Right ventricle myocardium superior (tissue), 1 donor: ENCODE measurements at places on chromosomes 6 and 20.

DNA sequence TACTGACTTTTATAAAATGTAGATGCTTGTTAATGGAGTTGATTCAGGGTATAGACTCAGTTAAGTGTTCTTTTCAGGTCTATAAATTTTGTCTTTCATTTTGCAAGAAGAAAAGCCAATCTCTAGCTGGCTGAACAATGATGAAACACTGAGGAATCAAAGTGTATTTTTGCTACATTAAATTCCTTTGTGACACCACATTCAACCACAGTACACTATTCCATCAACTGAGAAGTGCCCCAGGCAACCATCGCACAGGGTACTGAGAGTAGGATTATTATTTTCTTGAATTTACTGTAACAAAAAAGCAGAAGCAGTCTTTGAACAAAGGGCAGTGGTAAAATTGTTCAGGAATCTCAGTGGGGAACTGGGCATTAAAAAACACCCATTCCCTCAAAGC is 83.6 kb downstream of the PREP start:
- no peak for DNase-seq

DNA sequence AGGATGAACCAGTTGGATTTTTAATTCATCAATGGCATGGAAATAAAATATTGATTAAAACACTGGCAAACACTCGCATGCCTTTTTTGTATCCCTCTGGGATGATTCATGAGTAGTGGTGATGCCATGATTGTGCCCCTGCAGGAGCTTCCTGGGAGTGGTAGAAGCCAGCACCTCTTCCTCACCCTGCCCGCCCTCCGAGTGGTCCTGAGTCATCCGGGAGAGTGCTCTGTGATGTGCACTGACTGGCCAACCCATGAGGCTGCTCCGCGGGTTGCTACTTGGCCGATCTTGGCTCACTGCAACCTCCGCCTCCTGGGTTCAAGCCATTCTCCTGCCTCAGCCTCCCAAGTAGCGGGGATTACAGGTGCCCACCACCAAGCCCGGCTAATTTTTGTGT is 27.4 kb downstream of the GJA10 start:
- no peak for DNase-seq

DNA sequence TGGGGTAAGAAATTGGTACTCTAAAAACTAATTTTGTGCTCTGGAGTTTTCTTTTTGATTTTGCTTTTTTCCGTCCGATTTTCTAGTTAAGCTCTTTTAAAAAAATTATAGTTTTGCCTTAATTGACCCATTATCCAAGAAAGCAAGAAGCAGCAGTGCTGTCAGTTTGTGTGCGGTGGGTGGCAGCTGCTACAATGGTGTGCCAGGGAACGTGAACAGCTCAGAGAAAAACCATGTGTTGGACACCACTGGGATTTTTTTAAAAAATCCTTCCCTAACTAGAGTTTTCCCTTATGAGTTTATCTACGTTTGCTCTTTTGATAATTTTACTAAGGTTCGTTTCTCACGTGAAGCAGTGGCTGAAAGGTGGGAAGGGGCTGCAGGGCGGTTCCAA is 8.0 kb downstream of the MAP3K5 start:
- no peak for DNase-seq

GRCh38 chr20:18279242-18279641 is 9.1 kb upstream of the ZNF133 start:
- DNase-seq = no peak

- DNase-seq = no peak
These were observed 42.4 kb upstream of the MLN start for GRCh38 chr6:33846226-33846625.

- DNase-seq = no peak
These were observed 27.6 kb upstream of the PI16 start for GRCh38 chr6:36926708-36927513.

GRCh38 chr20:21344206-21344900 is 41.2 kb downstream of the XRN2 start:
- no peak for DNase-seq

GRCh38 chr6:378958-379409 is 12.6 kb upstream of the IRF4 start:
- no peak for DNase-seq

- no peak for DNase-seq
These were observed 137.8 kb downstream of the SOD2 start for GRCh38 chr6:159555082-159555875.

DNA sequence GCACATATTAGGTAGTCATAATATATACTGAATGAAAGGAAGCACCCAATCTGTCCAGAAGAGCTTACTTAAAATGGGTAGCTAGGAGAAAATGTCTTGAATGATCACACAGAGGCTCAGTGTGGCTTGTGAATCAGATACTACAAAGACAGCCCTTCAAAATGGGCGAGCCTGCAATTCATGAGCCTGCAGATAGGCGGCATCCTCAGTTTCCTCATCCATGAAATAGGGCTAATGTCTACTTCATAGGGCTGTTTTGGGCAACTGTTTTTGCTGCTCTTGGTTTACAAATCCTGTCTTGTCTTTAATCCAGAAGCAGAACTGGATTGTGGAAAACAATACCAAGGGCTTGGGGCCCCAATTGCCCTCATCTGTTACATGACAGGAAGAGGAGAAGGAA is 129.3 kb upstream of the KCNK16 start:
- DNase-seq = no peak

- DNase-seq = no peak
These were observed 16.1 kb downstream of the FBXO30 start for GRCh38 chr6:145798530-145798929.
